WTC11 (cell line): ENCODE measurements at places on chromosomes 3 and 15.
A peak's percentile ranks its signal among the peaks of the same experiment; 100 is the strongest.

- DNase-seq = no peak
These were observed 3.5 kb downstream of the PFN2 start for GRCh38 chr3:149967086-149967685.

DNA sequence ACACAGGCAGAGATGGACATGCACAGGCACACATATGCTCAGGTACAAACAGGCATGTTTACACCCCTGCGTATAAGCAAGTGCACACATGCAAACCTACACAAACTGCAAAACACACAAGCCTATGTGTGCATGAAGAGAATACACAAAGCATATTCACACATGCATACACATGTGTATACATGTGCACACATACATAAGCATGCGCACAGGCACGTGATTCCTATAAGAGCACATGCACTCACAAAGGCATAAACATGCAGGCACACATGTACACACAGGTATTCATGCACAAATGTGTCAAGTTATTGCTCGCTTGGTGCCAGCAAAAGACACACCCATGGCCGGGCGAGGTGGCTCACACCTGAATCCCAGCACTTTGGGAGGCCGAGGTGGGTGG is 1.4 kb upstream of the GNAT1 start:
- no peak for DNase-seq

DNA sequence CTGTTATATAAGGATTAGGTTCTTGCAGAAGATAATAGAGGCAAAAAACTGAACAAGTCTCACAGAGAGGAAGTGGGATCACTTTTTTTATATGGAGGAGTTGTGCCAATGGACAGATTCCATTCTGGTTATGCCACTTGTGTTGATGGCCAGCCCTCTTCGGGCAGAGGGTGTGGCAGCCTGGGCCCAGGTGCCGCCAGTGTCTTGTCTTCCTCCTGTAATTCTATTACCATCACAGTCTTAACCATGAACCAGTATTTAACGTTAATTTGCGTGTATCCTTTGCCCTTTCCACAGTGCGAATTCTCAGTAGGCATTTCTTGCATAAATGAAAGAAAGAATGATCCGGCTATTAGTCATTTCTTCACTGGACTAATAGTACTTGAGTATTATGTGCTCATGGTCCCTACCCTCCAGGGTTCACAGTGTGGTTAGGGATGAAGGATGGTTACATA is 7.0 kb upstream of the USP4 start:
- no peak for DNase-seq

- DNase-seq = no peak
These were observed 99.3 kb upstream of the RAD18 start for GRCh38 chr3:9062570-9062969.

- DNase-seq = no peak
These were observed 50.6 kb downstream of the SUMF1 start for GRCh38 chr3:4416427-4416945.

DNA sequence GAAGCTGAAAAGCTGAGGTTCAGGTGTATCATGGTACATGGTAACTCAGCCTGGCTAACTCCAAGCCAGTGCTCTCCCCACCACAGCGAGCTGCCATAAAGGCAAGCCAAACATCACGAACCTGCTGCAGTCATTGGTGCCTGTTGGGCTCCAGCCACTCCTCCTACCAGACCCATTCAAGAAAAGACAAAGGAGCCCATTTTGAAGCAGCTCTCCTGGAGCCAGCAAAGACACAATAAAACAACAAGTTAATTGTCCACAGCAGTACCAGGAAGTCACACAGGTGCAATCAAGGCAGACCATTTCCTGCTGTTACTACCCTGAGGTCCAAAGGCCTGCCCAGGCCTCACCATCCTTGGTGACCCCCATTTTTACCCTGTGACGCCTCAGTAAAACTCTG is 77.6 kb downstream of the DAPK2 start:
- DNase-seq = no peak

DNA sequence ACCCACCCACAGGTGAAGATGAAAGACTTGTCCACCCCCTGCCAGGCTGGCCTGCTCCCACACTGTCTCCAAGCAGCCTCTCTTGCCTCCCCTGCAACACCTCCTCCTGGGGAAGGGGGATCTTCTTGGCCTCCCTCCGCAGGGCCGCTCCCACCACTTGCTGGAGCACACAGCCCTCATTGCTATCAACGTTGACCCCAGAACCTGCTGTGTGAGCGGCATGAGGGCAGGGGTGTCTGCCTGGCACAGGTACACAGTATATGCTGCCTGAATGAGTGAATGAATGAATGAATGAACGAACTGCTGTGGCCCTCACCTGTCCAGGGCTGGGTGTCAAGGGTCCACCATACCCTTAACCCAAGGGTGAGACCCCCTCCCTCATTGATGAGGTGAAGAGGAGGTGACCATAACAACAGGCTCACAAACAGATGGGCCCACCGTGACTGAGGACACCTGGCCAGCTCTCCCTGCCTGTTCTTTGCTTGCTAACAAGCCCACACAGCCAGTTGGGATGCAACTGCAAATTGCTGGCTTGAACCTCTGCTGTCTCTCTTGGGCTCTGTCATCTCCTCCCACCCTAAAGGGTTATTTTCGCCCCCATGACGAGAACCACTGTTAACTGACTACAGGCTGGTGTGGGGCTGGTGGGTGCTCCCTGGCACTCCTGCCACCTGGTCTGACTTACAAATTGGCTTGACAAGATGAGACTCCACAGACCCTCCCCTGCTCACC is 22.5 kb downstream of the SLC41A3 start:
- DNase-seq = no peak

DNA sequence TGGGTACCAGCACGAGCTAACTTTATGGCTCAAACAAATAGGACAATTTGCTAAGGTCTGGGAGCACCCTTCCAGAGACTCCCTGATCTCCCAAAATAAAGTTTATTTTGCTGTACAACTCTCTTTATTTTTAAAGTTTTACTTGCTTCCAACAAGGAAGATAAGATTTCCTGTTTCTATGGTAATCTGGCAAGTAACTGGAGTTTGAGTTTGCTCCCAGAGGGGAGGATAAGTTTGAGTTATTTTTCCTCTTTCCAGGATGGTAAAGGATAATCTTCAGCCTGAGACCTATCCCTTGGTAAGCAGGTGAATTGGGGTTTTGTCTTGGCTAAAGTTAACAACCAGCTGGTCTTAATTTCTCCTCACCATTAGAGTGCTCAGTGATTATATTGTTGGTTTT is 1019.4 kb upstream of the ALCAM start:
- no peak for DNase-seq

GRCh38 chr3:146585156-146585555 is 20.0 kb downstream of the PLSCR5 start:
- no peak for DNase-seq

DNA sequence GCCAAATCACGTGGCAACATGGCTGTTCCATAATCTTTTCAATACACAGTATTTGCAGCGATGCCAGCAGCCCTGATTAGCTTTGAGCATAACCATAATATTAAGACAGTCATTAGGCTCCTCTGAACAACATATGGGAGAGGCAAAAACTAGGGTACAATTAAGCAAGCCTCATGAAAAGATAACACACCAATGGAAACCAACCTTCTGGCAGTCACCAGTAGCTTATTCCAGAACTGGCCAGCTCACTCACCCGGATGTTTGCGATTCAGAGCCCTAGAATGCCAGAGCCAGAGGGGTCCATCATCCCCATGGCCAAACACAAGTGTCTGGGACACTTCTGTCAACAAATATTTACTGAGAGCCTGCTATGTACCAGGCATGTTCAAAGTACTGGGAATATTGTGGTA is 48.8 kb upstream of the PLXND1 start:
- DNase-seq = no peak

- no peak for DNase-seq
These were observed 41.5 kb downstream of the CP start for GRCh38 chr3:149180057-149180573.

- no peak for DNase-seq
These were observed 39.8 kb upstream of the SPRED1 start for GRCh38 chr15:38212729-38213351.

DNA sequence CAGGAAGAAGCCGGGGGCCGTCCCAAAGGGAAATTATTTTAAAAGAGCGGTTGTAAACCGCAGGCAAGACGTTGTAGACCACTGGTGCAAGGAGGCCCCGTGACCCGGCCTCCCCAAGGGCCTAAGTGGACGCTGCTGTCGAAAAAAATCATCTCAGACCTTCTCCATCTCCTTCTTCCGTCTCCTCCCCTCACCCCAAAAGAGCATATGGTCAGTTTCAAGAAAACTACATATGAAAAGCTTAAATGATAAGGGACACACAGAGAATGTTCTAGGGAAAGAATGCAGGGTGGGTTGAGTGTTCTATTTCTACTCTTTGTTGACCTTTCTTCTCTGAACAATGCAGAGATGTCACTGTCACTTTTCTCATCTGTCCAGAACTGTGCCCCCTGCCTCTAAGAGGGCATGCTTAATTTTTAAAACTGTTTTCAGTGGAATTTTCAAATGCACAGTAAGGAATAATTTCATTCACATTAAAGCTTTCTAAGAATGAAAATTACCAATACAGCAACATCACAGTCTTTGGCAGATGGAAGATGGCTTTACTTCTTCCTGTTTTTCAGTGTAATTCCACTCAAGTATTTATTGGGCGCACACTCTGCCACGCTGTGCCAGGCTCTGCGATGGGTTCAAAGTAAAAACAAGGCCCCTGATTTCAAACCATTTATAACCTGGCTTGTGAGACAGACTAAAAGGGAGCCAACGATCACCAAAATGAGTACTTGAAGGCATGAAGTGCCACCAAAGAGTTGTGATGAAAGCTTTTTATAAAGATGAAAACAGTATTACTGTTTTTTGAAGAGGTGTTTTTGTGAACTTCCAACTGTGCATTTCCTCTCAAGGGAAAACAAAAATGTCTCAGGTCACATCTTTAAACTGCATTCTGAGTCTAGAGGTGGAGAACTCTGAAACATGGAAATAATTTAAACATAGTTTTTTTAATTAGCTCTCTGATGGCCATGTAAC is 891 bp upstream of the TOP2B start:
- DNase-seq = no peak

DNA sequence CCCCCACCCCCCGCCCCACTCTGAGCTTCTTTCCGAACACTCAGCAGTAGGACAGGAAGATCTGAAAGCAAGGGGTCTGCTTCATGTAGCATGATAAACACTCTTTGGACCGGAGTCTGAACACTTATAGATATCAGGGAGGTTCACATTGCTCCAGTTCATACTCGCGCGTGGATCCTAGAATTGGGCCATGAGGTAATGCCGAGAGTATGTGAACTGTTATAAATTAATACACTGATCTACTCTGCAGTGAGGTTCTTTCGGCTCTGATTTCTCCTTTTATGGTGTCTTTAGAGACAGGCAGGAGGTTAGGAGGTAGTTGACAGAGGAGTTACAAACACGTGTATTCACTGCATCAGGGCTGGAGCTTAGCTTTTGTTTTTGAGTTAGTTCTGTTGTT is 223.0 kb downstream of the THSD4 start:
- DNase-seq = no peak

GRCh38 chr3:133573629-133574194 is at the start of gene CDV3:
TSS of gene CDV3 (plus strand) at chr3:133573686. CDS start at chr3:133574045, 359 bp downstream.
- DNase-seq = no peak

DNA sequence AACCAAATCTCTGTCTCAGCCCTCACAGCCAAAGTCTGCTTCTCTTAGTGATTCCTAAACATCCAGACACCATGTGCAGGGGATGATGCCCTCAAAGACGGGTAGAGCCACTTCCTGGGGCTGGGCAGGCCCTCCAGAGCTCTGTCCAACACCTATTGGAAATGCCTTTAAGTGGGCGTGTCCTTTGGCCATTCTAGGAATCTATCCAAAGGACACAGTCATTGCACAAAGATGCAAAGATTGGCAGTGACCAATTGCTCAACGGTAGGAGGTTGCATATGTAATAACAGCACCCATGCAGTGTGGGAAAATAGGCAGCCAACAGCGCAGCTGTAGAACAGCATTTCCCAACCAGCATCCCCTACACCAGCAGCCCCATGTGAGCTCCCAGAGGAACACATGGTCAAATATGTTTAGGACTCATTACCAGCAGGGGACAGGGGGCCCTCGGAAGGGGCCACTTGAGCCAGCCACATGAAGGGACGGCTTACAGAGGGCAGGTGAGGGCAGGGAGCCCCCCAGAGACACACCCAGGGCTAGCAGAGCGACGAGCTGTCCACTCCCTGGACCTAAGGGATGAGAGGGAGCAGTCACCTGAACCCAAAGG is 142.8 kb upstream of the IQSEC1 start:
- no peak for DNase-seq

DNA sequence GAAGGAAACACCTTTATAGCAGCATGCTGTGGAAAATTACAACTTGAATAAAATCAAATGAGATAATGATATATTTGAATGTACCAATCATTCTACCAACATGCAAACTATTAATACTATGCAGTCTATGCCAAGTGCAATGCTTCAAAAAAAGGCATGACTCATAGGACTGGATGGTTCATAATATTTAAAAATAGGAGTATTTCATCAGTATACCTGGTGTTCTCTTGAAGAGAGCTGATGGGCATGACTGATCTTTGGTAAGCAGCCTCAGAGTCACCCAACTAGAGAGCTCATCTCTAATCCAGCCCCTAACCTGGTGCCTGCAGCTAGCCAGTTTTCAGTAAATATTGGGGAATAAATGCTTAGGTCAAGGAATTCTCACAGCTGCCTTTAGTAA is 434.7 kb upstream of the ARRDC4 start:
- no peak for DNase-seq

DNA sequence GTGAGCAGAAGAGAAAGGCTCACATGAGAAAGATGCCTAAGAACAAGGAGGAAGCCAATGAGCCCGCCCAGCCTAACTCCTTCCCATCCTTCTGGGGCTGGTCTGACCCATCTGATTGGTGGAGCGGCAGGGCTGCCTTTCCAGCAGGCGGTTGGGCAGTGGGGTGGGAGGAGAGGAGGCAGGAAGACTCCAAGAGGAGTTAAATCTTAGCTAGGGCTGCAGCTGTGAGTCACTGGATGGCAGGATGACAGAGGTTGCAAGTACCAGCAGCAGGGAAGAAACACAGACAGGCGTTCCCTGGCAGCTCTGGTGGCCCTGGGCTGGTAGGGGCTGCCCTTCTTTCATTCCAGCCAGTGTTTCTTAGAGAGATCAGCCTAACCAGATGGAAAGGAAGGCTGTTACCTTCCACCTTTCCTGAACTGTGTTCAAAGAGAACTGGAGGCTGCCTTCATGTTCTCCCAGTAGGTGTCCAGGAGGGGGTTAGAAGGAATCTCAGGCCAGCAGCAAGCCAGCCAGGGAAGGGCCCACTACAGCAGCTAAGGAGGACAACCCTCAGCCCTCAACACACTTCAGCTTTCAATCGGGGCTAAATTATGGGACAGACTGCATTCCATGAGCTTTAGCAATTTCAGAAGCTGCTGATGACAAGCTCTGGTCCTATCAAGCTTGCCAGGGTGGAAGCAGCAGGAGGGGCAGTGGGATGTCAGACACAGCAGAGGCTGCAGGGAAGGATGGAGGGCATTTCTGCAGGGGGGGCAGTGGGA is 50.3 kb downstream of the CHSY1 start:
- peak; percentile 81 for DNase-seq
